Suppressor macrophage treated with lipopolysaccharide for 1 hour (primary cell): ENCODE measurements at places on chromosomes 16 and 17.

- DNase-seq = no peak
These were observed 2.7 kb downstream of the HOXB2 start for GRCh38 chr17:48542114-48542656.

- DNase-seq = no peak
These were observed 6.8 kb upstream of the EVPLL start for GRCh38 chr17:18370761-18371160.

GRCh38 chr17:17041018-17041521, 1.2 kb upstream of the MPRIP start:
- no peak for DNase-seq

DNA sequence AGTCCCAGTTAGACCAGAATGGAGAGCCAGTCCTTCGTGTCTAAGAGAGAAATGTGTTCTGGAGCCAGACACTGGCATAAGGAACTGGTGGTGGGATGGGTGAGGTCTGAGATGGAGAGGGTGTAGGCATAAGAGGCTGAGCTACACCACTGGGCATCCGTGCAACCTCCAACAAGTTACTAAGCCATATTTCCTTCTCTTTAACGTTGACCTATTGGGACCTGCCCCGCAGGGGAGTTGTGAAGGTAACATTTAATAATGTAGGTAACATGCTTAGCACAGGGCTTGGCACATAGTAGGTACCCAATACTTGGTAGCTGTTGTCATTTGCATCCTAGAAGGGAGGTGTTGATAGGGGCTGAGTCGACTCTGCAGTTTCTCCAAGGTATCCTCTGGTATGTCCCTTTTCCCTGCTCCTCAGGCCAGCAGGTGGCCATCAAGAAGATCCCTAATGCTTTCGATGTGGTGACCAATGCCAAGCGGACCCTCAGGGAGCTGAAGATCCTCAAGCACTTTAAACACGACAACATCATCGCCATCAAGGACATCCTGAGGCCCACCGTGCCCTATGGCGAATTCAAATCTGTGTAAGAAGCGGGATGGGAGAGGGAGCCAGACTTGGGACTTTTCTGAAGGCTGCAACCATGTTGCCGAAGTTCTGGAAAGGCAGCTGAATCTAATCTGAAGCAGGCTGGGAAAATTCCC, 1.2 kb downstream of the MAPK7 start:
- no peak for DNase-seq

DNA sequence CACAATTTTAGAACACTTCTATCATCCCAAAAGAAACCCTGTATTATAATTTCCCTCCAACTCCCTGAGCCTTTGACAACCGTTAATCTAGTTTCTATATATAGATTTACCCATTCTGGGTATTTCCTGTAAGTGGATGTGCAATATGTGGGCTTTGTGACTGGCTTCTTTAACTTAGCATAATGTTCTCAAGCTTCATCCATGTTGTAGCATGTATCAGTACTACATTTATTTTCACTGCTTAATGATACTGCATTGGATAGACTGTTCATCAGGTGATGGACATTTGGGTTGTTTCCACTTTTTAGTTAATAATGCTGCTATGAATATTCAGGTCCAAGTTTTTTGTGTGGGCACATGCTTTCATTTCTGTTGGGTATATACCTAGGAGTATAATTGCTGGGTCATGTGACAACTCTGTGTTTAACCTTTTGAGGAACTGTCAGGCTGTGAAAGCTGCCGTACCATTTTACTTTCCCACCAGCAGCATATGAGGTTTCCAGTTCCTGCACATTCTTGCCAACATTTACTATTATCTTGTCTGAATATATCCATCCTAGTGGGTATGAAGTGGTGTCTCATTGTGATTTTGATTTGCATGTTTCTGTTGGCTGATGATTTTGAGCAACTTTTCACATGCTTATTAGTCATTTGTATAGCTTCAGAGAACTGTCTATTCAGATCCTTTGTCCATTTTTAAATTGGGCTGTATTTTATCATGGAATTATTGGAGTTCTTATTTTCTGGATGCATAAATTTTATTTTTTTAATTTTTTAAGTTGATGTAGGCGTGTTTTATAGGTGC, 16.4 kb downstream of the REXO5 start:
- DNase-seq = peak; percentile 60

GRCh38 chr17:45782889-45783592, 1.1 kb upstream of the CRHR1 start:
- peak; percentile 63 for DNase-seq

DNA sequence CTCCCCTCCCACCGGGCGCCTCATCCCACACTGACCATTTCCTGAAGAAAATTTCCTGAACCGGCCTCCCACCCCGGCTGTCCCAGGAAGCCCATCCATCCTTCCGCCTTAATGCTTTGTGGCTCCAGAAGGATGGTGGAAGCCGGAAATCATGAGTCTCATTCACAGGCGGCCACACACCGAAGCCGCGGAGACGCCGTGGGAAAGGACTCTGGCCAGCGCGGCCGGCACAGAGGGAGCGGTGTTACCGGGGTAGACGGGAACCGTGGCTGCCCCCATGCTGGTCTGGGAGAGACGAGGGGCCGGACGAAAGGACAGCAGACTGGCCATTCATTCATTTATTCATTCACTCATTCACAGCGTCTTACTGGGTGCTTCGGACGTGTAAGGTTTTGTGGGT, 326.8 kb downstream of the SEC14L1 start:
- DNase-seq = no peak

DNA sequence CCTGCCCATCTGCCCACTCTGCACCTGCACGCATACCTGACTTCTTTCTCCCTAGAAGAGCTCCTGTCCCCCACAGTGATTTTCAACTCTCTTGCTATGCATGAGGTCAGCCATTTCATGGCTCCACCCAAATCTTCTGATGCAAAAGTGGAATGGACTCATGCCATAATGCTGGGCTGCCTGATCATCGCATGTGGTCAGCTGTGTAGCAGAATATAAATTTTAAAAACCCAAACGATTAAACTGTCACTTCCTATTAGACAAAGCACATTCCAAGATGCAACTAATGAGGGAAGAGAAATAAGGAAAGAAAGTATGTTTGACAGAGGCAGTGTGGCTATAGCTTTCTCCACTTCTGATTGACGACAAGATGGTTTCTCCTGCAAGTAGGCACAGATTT, 26.1 kb downstream of the GRIN2A start:
- no peak for DNase-seq

- DNase-seq = peak; percentile 48
These were observed at the start of gene FOXF1 for GRCh38 chr16:86510465-86511261. Gene FOXF1 (plus strand): TSS chr16:86510527. CDS start chr16:86510570, 43 bp downstream.

GRCh38 chr17:13765701-13766100, 164.0 kb upstream of the HS3ST3A1 start:
- DNase-seq = no peak

DNA sequence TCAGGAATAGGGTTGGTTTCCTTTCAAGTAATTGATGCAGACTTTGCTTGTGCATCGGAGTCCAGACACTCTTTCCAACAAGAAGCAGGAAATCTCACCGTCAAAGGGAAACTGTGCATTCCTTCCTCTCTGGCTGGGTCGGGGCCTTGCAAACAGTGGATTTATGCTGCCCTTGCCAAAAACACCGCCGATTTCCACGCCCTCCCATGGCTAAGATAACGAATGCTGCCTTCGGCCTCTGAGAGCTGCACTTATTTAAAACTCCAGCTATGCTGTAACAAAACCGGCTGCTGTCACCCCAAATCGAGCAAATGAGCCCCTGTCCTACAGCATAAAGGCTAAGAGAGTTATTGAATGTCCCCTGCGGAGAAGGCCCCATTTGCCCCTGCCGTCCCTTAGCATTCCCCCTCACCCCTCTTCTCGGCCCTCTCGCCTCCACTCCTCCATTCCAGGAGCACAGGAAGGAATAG, 275.5 kb upstream of the IRX5 start:
- DNase-seq = no peak

DNA sequence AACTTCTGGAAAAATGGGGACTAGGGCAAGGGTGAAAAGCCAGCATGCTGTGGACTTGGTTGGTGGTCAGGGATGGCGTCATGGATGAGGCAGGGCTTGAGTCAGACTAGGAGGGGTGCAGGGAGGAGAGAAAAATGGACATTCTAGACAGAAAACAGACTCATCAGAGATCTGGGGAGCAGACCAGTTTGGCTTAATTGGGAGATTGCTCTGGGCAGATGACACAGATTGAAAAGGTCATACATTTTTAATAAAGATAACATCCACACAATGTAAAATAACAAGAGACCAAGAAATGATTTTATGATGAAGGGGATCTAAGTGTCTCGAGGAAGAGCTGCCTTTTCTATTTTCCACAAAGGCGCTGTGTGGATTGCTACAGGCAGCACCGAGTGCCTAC, 326.3 kb downstream of the XYLT1 start:
- no peak for DNase-seq

GRCh38 chr17:41500131-41500911, 5.1 kb downstream of the KRT13 start:
- peak; percentile 53 for DNase-seq

DNA sequence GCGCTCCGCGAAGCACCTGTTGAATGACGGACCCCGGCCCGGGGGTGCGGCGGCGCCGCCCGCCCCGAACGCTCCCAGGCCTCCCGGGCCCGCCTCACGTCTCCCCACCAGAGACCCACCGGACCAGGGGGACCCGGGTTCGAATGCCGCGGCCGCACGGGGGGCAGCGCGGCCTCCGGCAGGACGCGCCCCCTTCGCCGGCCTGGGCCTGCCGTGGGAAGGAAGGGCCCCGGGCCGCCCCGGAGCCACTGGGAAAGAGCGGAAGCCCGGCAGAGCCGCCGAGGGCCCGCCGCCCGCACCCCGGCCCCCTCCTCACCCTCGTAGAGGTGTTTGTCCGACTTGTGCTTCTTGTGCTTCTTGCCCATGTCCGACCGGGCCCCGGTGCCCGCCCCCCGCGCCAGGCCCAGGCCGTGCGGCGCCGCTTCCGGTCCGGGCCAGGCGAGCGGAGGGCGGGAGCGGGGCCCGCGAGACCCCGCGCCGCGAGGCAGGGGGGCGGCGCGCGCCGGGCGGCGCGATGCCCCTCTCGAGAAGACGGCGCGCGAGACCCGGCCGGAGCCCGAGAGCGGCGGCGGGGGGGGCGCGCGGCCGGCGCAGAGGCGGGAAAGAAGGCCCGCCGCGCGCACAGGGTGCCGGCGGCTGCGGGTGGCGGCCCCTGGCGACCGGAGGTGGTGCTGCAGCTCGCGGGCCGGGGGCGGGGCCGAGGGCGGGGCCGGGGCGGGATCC, at the start of gene BRD7:
Gene BRD7 (minus strand): TSS at position 579 of the 723 bp plus-strand sequence. CDS start 214 bp downstream, at position 365.
- DNase-seq = peak; percentile 90

DNA sequence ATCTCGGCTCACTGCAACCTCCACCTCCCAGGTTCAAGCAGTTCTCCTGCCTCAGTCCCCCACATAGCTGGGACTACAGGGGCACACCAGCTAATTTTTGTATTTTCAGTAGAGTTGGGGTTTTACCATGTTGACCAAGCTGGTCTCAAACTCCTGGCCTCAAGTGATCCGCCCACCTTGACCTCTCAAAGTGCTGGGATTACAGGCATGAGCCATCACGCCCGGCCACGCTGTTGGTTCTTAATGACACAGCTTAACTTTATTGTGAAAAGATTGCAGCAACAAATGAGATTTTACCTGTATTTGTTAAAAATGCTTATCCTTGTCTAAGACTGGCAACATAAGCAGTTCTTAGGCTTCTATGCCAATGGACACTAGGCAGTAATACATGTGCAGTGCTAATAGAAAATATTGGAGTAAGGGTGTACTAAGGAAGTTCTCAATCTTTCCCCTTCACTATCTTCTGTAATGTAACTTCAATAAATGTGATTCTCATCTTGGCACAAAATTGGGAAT, 2.9 kb downstream of the UBB start:
- DNase-seq = no peak
